NCI-H1105 (cell line): ENCODE measurements at places on chromosomes 2 and 18.

- DNase-seq, result no peak
Measured at GRCh38 chr2:10341193-10341592, 38.5 kb downstream of the HPCAL1 start.

GRCh38 chr2:46364797-46365457 is 67.7 kb downstream of the EPAS1 start:
- DNase-seq, result peak; percentile 10

- DNase-seq, result no peak
Measured at GRCh38 chr2:202909394-202910192, 1.9 kb downstream of the WDR12 start.

GRCh38 chr2:21966139-21966538 is 842.4 kb downstream of the TDRD15 start:
- no peak for DNase-seq

- no peak for DNase-seq
Measured at GRCh38 chr2:73859721-73860586, 31.2 kb downstream of the STAMBP start.

- no peak for DNase-seq
Measured at GRCh38 chr2:127961729-127962128, 66.1 kb downstream of the SAP130 start.

DNA sequence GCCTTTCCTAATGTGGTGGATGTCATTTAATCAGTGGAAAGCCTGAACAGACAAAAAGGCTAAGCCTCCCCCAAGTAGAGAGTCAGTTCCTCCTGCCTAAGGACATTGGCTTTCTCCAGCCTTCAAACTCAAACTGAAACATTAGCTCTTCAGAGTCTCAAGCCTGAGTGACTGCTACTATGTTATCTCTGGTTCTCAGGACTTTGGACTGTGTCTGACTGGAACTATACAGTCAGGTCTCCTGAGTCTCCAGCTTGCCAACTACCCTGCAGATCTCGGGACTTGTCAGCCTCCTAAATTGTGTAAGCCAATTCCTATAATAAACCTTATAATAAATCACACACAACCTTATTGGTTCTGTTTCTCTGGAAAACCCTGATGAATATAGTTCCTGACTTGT is 12.6 kb downstream of the HYCC2 start:
- no peak for DNase-seq

- no peak for DNase-seq
Measured at GRCh38 chr18:63922049-63922448, 14.3 kb downstream of the SERPINB10 start.

GRCh38 chr2:122543815-122544214 is 788.4 kb downstream of the TSN start:
- DNase-seq, result no peak

- DNase-seq, result no peak
Measured at GRCh38 chr18:51522821-51523220, 325.3 kb upstream of the MEX3C start.

DNA sequence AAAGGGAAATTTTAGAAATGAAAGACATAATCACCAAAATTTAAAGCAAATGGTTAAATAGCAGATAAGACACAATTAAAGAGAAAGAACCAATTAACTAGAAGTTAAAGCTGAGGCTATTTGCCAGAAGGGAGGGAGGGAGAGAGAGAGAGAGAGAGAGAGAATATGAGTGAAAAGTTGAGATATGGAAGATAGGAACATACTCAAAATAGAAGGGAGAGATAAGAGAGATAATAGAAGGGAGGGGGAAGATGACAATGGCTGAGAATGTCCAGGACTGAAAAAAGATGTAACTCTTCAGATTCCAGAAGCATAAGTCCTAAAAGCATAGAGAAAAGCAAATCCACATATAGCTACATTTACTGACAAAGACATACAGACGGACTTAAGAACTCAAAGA is 17.1 kb upstream of the AAK1 start:
- no peak for DNase-seq

DNA sequence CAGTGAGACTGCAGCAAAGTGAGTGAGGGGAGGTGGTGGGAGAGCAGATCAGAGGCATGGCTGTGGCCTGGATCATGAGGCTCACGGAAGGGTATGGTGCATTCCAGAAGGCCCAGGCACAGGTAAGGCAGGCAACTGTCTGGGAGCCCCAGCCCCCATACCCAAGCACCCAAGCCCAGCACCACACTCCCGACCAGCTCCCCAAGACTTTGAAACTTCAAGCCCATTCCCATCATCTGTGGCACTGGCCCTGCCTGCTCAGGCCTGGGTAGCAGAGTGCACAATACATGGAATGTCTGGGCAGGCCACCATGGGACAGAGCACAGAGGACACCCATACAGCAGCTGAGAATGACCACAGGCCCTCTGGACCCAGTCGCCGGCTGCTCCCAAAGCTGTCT is 202.6 kb upstream of the ARL4C start:
- DNase-seq, result no peak

DNA sequence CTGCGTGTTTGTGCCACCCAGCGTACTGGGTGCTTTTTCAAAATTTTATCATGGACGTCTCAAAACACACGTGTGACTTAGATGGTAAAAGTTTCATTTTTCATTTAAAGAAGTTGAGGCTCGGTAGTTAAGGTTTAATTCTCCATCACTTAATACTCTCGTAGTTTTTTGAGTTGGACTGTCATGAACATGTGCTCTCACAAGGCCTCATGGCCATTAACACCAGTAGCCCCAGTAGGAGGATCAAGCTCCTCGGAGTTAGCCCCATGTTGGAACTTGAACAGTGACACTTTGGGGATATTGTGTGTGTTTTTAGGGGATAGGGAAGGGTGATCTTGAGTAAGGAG is 15.3 kb downstream of the NMUR1 start:
- no peak for DNase-seq

GRCh38 chr2:44778671-44779476 is 162.6 kb upstream of the SIX3 start:
- no peak for DNase-seq

- DNase-seq, result no peak
Measured at GRCh38 chr2:55805686-55806085, 112.0 kb upstream of the PNPT1 start.

GRCh38 chr2:119461811-119462210 is 30.2 kb downstream of the TMEM37 start:
- DNase-seq, result no peak

GRCh38 chr2:205800773-205801172 is 118.5 kb downstream of the NRP2 start:
- no peak for DNase-seq

DNA sequence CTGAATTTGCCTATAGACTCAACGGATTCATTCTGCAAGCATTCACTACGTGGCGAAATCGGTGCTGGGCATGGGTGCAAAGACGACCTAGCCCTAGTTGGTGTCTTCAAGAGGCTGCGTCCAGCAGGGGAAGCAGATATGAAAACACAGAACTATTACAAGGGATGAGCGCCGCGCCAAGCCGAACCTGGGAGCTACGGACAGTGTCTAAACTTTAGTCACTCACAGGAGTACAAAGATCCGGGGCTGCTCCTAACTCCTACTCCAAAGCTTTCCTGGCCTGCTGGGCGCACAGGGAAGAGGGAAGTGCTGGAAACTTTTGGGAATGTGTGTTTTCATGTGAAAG is 732 bp upstream of the ANXA4 start:
- DNase-seq, result no peak

- DNase-seq, result no peak
Measured at GRCh38 chr2:149418065-149418464, 87.7 kb downstream of the LYPD6 start.

DNA sequence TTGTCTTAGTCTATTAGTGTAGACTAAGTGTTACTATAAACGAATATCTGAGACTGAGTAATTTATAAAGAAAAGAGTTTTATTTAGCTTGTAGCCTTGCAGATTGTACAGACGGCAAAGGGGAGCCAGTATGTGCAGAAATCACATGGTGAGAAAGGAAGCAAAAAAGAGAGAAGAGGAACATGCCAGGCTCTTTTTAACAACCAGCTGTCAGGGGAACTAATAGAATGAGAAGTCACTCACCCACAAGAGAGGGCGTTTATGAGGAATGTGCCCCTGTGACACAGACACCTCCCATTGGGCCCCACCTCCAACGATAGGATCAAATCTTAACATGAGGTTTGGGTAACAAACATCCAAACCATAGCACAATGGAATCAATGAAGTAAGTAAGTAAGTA is 20.6 kb upstream of the ZNF804A start:
- DNase-seq, result no peak

DNA sequence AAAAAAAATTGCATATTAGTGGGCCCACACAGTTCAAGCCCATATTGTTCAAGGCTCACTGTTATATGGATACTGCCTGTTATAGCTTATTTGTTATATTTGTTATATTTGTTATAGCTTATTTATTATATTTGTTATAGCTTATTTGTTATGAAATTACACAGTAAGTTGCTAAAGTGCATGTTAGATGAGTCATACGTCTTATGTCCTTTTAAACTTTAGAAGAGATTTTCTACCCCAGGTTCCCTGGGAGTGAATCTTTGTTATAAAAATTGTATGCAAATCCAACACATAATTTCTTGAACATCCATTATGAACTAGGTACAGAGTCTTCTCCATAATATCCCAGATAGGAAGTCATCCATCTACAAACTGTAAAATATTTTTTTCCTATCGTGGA is 22.1 kb downstream of the HTR2B start:
- no peak for DNase-seq

DNA sequence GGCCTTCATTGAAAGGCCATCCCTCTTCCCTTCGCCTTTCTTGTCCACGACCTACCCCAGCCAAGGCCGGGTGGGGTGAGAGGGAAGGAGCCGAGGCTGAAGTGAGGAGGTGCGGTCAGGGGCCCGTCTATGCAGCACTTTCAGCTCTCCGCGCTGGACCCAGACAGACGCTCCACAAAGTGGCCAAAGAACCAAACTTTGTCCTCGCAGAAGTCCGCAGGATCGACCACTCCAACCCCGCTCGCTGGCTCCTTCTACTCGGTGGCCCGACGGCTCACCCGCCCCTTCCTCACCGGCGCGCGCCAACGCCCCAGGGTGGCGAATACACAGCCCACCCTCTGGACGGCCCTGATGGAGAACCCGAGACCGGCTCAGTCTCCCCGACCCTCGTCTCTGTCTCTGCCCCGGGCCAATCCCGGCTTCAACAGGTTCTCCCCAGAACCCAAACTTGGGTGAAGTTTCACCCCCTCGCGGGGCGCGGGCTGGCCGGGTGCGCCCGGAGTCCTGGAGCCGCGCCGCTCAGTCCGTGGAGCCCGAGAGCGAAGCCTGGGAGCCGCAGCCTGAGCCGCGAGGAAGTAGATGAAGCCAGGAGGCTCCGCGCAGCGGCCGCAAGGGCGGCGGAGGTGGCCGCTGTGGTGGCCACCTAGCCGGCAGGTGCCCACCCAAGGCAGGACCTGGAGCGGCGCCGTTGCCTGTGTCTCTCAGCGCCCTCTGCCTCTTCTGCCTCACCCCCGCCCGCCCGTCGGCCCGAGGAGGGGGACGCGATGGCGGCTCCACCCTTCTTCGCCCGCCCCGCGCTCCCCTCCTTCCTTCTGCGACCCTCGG is 26.7 kb upstream of the ALPP start:
- no peak for DNase-seq

DNA sequence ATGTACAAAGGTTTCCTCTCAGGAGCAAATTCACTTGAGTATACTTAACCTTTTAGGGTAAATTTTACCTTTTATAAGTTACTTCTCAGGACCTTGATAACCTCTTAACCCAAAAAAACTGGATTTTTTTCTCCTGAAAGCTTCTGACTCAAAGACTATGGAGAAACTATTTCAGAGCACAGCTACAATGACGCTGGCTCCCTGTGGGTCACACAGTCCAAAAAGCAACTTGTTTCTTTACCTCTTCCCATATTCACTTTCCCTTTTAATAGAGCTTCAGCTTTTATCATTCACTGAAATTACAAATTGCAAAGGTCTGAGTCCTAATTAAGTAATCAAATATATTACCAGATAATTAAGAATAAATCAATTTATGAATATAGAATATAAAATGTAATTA is 32.4 kb downstream of the GTF3C3 start:
- no peak for DNase-seq

DNA sequence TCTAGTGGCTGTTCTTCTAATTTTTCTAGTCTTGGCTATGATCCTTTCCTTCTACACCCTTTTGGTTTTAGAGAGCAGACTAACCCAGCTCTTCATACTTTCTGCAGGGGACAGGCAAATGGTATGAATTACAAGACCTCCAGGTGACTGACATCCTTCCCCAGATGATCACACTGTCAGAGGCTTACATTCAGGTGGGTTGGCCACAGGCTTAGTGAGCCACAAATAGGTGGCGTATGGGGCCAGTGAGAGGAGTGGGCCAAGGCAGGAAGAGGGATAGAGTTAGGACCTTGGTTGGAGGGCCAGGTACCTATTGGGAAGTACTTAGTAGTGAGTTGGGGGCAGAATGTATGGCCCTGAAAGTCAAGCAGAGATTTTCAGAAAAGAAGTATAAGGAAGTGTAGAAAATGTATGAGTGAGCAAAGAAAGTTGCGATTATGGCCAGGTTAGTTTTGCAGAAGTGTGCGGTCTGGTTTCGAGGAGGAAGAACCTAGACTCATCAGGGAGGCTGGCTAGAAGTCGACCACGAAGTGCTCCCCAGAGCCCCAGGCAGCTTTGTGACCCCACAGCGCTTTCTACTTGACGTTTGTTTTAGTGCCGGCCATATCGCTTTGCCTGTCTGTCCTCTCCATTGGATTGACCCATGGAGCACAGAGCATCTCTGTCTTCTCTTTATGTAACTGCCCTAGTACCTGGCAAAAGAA is 20.0 kb downstream of the SFTPB start:
- no peak for DNase-seq

DNA sequence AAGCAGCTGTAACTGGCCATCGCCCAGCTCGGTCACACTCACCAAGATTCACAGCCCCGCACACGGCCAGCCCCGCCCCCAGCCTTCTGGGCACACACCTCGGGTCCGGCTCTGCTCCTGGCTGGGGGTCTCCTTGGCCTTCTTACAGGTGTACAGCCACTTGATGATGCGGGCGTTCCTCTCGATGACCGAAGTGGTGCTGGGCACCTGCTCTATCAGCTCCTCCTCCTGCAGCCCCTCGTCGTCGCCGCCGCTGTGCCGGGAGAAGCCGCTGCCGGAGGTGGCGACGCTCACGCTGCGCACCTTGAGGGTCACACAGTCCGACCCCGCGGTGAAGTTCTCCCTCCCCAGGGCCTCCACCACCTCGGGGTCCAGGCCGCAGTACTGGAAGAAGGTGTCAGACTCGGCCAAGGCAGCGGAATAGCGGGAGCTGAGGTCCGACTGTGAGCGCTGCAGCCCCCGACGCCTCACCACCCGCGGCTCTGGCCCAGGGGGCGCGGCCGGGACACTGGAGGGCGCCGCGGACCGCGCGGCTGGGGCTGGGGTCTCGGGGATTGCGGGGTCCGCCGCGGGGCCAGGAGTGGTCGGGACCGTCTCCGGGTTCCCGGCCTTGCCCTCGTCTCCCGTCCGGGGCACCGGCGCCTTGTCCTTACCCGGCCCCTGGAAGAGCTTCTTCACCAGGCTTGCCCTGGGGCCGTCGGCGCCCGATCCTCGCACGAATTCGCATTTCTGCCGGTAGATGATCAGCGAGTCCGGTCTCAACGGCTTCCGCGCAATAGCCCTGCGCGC is 769 bp downstream of the FAM110C start:
- no peak for DNase-seq
